ENCODE measurements at places on chromosomes 5 and 9.

DNA sequence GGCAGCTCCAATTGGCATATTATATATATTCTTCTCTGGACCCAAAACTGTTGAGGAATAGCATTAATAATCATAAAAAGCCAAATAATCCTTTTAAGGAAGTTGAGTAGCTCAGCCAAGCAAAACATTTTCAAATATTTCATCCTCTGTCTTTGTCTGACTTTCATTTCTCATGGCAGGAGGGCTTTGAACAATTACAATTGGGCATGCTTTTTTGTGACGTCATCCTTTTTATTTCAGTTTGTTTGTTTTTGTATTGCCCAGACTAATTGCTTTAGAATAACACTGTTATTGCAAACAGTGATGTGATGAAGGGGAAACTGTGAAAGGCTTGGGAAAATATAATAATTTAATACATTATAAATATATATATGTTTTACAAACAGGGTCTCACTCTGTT is 65.2 kb upstream of the MAP1B start:
- no peak for DNase-seq

GRCh38 chr5:140106101-140106500 is 7.8 kb upstream of the PURA start:
- DNase-seq = no peak

GRCh38 chr5:132065351-132065937 is 5.0 kb downstream of the IL3 start:
- no peak for DNase-seq

- DNase-seq = no peak
These were observed 315.8 kb upstream of the GRAMD2B start for GRCh38 chr5:126107381-126107780.

- no peak for DNase-seq
These were observed 671.9 kb upstream of the KLF4 start for GRCh38 chr9:108161503-108161902.

DNA sequence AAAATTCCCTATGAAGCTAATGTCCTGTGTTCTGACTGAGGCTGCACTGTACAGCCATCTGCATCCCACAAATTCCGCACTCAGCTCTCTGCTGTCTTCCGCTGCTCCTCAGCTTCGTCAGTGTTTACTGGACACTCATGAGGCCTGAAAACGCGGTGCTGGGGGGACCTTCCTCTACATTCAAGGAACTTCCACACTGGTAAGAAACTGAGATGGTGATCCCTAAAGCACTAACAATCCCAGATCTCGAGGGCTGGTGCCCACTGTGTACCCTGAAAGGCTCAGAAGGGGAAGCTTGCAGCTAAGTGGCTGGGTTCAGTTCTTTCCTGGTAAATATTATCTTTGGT is 117.9 kb downstream of the NRG2 start:
- no peak for DNase-seq

Data from T-helper 2 cell (primary cell).